ENCODE measurements at places on chromosomes 3 and 15.

- no peak for DNase-seq
Measured at GRCh38 chr3:83457551-83457950, 1501.2 kb upstream of the CADM2 start.

DNA sequence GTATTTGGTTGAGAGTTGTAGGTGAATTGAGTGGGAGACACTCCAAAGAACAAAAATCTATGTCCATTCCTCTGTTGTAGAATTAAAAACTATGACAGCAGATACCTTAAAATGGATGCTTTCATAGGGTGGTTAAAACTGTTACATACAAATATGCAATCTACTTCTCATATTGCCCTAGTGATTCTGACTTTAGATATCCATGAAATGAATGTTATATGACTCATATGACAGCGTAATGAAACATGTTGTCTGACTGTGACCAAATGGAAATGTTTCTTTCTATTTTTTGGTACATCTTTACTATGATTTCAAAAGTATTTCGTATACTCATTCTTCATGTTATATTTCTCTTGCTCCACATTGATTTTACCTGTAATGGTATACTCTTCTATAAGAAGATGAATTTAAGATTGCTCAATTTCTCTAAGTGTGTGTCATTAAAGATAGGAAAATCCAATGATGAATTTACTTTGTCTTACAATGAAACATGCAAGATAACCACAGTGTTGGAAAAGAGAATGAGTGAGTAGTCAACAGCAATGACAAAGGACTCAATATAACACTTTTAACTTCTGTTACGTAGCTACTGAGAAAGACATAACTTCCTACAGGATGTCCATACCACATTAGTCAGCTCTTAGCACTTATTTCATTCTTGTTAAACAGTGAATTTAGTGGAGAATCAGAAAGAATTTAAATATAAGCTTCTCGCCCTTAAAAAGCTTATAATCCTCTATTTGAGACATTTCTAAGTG lies 79.3 kb upstream of the LSAMP start:
- DNase-seq = no peak

- DNase-seq = no peak
Measured at GRCh38 chr3:111852540-111852939, 6.5 kb upstream of the PHLDB2 start.

DNA sequence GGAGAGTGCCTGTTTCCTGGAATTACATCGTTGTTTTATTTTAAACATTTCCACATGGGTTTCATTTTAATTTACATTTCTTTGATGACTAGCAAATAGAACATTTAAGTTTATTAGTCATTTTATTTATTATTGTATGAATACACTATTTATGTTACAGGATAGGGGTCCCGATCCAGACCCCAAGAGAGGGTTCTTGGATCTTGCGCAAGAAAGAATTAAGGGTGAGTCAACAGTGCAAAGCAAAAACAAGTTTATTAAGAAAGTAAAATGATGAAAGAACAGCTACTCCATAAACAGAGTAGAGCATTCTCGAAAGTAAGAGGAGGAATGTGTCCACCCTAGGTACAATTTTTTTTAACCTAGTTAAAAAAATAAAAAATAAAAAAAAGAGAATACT lies 539.5 kb downstream of the NAALADL2 start:
- DNase-seq = no peak

DNA sequence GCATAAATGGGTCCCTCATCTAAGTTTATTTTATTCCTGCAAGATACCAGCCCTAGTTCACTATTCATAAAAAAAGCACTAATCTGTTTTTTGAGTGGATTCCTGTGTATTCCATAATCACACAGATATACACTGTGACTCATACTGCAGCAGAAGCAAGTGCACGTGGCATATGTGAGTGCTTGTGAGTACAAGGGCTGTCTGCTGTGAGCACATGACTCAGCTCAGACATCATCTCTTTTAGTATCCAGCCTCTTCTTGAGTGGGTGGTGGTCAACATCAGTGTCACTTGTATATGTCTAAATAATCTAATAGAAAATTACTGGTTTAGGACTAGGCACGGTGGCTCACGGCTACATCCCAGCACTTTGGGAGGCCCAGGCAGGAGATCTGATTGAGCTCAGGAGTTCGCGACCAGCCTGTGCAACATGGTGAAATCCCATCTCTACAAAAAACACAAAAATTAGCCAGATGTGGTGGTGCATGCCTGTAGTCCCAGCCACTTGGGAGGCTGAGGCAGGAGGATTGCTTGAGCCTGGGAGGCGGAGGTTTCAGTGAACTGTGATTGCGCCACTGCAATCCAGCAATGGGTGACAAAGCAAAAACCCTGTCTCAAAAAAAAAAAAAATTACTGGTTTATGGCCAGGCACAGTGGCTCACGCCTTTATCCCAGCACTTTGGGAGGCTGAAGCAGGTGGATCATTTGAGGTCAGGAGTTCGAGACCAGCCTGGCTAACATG lies 49.8 kb downstream of the NIPA2 start:
- DNase-seq = no peak

DNA sequence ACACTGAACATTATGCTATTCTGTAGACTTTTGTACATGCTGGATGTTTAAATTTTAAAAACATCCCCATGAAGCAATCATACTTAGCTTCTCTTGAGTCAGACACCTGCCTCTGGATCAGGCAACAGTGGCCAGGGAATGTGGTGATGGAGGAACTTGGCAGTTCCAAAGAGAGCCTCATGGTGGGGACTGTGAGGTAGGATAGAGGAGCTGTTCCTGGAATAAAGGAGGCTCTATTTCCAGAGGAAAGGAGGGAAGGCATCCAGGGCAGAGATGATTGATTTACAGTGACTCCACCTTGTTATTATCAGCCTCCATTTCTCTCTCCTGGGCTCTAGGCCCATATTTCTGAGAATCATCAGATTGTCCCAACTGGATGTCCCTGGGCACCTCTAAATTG lies 35.0 kb upstream of the ABHD17C start:
- peak; percentile 51 for DNase-seq

DNA sequence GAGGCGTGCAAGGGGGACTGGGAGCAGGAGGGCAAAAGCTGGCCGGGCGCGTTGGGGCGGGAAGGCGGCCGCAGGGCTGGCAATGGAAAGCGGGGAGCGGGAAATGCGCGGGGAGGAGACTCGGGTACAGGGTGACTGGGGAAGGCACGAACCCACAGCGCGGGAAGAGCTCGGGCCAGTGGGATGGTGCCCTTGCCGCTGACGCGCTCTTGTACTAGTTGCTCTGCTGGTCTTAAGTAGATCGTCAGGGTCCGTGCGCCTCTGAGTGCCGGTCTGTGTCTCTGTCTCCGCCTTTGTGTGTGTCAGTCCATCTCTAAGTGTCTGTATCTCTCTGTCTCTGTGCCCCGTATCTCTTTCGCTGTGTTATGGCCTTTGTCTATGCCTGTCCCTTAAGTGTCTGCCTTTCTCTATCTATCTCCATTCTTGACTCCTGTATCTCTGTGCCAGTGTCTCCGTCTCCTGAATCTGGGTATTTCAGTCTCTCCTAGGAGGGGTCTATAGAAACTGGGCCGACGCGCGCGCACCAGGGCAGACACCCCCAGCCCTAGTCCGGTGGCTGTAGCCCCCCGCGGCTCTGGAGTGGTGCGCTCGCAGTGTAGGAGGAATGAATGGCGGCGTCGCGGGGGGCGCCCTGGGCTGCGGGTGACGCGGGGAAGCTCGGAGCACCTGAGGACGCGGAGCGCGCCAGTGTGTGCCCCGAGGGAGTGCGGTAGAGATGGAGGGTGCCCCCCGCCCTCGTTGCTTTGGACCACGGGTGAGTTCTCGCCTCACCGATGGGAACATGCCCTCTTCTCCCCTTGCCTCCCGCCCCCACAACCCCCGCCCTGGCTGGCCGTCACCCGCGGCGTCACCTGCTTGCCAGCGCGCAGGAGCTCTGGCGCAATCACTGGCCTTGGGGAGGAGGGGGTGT lies 756 bp upstream of the CAMK2N2 start:
- DNase-seq = no peak

DNA sequence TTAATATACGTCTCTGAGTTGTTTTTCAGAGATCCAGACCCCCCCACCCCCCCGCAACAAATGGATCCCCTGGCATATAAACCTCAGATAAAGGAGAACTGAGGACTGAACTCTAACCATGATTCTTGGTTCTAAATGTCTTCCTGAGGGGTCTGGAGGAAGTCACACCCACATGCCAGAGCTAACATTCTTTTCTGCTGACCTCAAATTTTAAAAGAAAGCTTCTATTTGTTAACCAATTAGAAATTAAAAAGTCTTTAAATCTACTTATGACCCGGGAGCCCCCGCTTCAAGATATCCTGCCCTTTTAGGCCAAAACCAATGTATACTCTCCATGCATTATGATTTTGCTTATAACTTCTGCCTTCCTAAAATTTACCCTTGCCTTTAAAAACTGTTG lies 188.3 kb downstream of the ECT2 start:
- DNase-seq = no peak

DNA sequence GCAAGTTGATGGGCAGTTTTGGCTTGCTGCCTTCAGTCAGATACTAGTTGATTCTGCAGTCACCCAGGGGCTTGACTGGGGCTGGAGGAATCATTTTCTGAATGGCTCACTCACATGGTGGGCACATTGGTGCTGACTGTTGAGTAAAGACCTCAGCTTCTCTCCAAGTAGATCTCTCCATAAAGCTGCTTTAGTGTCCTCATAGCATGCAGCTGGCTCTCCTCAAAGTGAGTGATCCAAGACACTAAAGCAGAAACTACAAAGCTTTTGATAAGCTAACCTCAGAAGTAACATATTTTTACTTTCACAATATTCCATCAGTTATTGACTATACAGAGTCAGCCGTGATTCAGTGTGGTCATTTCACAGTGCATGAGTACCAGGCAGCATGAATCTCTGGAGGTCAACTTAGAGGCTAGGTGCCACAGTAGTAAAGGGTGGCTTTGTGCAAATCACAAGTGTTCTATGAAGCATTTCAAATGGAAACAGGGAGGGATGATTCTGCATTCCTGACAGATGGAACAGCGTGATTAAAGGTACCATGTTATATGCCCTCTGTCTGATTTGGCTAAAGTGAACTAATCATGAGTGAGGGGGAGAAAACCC lies 24.3 kb upstream of the ATP8B4 start:
- DNase-seq = no peak

DNA sequence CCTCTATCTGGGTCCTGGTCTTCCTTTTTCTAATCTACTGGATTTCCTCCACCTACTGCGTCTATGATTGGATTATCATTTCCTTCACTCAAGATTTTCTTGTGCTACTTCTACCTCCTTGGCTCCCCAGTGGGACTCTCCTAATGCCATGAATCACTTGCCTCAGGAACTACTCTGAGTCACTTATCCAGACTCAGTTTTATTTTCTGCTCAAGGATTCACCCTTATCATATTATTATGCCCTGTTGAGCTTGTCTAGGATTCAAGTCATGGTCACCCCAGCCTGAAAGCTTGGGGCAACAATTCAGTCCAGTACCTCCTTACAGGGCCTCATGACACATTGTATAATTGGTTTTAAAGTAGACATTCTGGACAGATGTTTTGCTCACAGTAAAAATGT lies 968.1 kb downstream of the ROBO1 start:
- DNase-seq = no peak

DNA sequence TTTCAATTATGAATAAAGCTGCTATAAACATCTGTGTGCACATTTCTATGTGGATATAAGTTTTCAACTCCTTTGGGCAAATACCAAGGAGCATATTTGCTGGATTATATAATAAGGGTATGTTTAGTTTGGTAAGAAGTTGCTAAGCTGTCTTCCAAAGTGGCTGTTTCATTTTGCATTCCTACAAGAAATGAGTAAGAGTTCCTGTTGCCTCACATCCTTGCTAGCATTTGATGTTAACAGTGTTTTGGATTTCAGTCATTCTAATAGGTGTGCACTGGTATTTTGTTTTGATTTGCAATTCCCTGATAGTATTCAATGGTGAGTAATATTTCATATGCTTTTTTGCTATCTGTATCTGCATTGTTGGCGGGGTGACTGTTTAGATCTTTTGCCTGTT lies 120.7 kb upstream of the MDFIC2 start:
- DNase-seq = no peak

DNA sequence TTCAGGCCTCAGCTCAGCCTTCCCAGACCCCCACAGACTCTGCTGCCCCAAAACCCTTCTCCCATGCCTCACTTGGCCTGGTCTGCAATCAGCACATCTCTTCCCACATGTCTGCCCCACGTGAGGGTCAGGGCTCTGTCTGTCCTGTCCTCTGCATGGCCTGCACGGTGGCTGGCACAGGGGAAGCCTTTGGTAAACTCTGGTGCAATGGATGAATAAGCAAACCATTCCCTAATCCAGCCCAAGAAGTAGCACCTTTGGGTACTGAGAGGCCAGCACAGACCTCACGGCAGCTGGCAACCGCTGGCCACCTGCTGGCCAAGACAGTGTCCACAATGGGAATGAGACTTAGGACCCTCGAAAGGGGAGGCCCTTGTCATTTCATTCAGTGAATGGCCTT lies 27.7 kb downstream of the ABTB1 start:
- DNase-seq = no peak

DNA sequence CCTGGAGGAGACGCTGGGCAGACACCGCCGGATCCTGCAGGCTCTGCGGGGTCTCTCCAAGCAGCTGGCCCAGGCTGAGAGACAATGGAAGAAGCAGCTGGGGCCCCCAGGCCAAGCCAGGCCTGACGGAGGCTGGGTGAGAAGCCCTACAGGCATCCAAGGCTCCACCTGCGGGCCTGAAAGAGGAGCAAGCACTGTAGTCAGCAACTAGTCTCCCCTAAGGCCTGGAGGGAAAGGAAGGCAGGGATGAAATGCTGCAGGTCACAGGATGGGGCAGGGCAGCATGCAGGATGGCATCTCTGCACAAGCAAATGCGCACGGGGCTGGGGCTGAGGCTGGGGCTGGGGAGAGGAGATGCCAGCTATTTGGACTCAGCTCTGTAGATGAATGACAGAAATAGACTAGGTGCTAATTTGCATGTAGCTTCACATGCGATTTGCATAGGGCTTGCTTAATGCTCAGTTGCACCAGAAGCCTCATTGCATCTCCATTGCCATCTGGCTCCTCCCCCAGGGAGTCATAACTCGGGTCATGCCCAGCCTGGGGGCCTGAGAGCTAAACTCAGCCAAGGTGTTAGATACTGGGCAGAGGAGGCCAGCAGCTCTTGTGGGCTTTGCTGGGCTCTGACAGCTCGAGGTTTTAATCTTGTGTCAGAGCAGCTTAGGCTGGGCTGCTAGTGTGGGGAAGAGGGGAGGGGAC lies 5.2 kb upstream of the CPLX3 start:
- DNase-seq = no peak

DNA sequence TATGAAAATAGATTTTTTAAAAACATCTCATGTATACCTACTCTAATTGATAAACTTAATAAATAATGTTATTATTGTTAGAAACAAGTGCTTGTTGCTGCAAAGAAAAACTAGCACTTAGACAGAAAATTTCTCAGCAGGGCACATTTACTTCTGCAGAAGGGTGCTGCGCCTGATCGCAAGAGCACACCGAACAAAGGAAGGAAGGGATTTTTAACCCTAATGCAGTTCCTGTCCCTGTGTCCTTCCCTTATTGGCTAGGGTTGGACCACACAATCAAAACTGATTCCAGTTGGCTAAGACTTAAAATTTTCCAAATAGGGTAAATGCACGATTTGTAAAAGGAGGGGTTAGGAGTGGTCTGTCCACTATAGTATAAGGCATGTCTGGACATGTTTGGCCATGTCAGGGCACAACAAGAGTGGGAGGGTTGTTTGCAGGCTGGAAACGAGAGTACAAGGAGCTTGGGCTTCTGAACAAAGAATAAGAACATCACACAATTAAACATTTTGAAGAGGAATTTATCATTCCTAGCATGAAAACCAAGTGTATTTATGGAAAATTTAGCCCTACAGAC lies 4.7 kb downstream of the DTWD1 start:
- DNase-seq = no peak
